Dermis blood vessel endothelial cell (primary cell): ENCODE measurements at places on chromosomes 6 and 20. TPM values are rescaled to one million over a fixed set of nuclear protein-coding genes. Genes with fewer than 3 reads are reported as not detected.

DNA sequence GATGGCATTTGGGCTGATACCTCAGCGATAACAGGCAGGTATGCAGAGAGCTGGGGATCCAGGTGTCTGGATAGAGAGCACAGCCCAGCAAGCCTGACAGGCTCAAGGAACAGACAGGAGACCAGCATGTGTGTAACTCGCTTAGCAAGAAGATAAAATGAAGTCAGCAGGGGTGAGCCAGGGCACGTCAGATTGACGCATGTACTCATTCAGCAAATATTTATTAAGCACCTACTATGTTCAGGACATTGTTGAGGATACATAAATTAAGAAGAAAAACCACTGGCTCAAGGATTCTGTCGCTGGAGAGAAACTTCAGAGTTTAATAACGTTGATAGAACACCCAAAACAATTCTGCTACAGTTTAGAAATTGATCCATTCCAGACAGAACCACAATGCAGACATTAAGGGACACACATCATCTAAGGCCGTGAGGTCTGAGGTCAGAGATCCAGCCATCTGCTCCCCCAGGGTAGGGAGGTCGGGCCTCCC is 1.0 kb upstream of the DUSP22 start:
- DNase-seq: no peak

The SYCP2 gene
- total RNA-seq: 1.7 and 3.1 TPM in 2 replicates

The SCUBE3 gene
- total RNA-seq: 0.85 and 1.7 TPM in 2 replicates

DNA sequence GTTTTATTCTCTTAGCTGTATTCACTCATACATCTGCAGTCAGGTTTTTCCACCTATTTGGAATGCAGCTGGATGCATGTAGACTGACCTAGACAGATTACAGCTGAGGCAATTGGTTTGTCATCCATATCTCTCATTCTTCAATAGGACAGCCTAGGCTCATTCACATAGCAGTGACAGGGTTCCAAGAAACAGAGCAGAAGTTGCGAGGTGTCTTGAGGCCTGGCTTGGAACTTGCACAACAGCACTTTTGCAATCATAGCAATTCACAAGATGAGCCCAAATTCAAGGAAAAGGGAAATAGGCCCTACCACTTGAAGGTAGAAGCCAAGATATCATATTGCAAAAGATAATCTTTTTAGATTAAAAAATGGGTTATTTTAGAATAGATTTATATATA is 508.9 kb upstream of the JAG1 start:
- DNase-seq: no peak

- DNase-seq: no peak
Measured at GRCh38 chr6:55777469-55777868, 97.9 kb downstream of the BMP5 start.

The ESF1 gene
- 14.0 and 14.3 TPM in 2 replicates for total RNA-seq

GRCh38 chr6:45663251-45664221 is 285.8 kb upstream of the SUPT3H start:
- DNase-seq: peak; percentile 58

DNA sequence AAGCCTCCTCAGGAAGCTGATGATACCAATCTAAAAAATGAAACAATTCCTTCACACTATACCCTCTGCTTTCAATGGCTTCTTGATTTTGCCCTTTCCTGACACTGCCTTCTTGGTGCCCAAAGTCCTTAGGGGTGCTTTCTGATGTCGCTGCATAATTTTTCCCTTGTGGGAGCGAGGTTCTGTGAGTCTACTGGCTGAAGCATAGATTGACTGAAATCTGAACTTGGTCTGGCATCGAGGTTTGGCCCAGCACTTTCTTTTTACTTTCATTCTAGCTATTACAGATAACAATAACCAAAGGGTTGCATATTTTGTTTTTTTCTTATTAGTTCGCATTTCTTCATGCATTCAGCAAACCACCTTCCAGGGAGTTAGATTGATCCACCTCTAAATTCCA is 65.8 kb downstream of the E2F3 start:
- no peak for DNase-seq

The KHDC1L gene
- total RNA-seq: not detected in 2 replicates
